ENCODE measurements at places on chromosomes 6 and 20. TPM values are rescaled to one million over a fixed set of nuclear protein-coding genes. Genes with fewer than 3 reads are reported as not detected.

- H3K27ac ChIP-seq = no peak overlapping the region
- no peaks in the 10 kb centered on the region for H3K36me3 ChIP-seq
- H3K27me3 ChIP-seq = no peaks in the 10 kb centered on the region
- peaks cover 24% of the 10 kb centered on the region for H3K4me1 ChIP-seq
Observed at GRCh38 chr6:168222115-168223043, 97.2 kb downstream of the DACT2 start.

GRCh38 chr20:50504231-50504823, 5.9 kb upstream of the PTPN1 start:
- H3K27ac ChIP-seq = peak overlapping the region; percentile 59
- peaks cover under 1% of the 10 kb centered on the region for H3K4me1 ChIP-seq
- H3K36me3 ChIP-seq = no peaks in the 10 kb centered on the region
- peak; percentile 22 for DNase-seq
- H3K4me3 ChIP-seq = no peak overlapping the region

- no peak overlapping the region for H3K4me3 ChIP-seq
- no peak for DNase-seq
- H3K27ac ChIP-seq = no peak overlapping the region
- no peaks in the 10 kb centered on the region for H3K27me3 ChIP-seq
- H3K4me1 ChIP-seq = no peaks in the 10 kb centered on the region
Observed at GRCh38 chr6:44453146-44453545, 65.6 kb downstream of the CDC5L start.

Gene TRAPPC3L
- total RNA-seq = not detected

DNA sequence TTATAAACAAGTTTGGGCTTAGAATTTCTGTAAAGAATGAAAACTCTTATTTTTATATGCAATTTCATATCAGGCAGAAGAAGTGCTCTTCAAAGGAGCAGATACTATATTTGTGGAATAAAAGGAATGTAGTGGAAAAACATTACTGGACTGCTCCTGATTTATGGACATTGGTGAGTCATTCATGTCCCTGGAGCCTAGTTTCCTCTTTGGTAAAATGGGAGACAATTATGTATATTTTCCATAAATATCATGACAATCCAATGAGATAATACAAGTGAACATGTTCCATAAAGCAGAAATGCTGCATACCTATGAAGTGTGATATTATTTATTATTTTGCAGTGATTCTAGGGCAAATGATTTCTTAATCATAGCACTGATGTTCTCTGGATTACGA, 445.8 kb upstream of the CITED2 start:
- no peak overlapping the region for H3K27ac ChIP-seq
- no peak overlapping the region for H3K4me3 ChIP-seq
- no peaks in the 10 kb centered on the region for H3K36me3 ChIP-seq
- H3K27me3 ChIP-seq = no peaks in the 10 kb centered on the region

DNA sequence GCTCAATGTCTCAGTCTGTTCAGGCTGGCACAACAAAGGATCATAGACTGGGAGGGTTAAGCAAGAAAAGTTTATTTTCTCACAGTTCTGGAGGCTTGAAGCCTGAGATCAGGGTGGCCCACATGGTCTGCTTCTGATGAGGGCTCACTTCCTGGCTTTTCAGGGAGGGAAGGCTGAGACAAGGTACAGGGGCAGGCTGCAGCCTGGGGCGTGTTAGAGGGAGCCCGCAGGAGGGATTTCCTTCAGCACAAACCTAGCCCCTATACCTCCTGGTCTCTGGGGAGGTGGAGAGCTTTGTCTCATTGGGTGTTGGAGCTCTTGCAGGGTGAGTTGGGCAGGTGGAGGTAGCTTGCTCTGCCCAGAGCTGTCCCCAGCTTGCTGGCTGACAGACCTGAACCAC, 81.1 kb upstream of the GPR6 start:
- no peak overlapping the region for H3K4me3 ChIP-seq
- no peaks in the 10 kb centered on the region for H3K36me3 ChIP-seq
- H3K27ac ChIP-seq = no peak overlapping the region
- no peak for DNase-seq
- no peaks in the 10 kb centered on the region for H3K27me3 ChIP-seq

Gene RNASET2
- 44.0 TPM for total RNA-seq
